ENCODE measurements at places on chromosomes 3 and 15. TPM values are rescaled to one million over a fixed set of nuclear protein-coding genes. Genes with fewer than 3 reads are reported as not detected.

GRCh38 chr3:49163609-49164008 is 2.5 kb downstream of the CCDC71 start:
- DNase-seq: no peak

GRCh38 chr15:79615754-79616153 is 183.6 kb downstream of the MINAR1 start:
- DNase-seq: no peak

DNA sequence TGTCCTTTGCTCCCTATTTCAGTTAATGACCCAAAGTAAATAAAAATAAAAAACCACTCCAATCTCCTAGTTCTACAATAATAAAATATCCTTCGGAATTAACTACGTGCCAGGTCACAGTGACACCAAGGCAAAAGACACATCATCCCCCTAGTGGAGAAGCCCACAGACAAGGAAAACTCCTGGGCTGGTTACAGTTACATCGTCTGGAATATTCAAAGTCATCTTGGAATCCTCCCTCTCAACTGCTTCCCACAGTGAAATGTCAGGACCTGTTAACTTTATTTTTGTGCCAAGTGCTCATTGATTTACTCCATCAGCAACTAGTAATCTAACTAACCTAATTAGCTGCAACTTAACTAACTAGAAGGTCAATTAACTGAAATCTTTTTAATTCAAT is 349.3 kb downstream of the MAGI1 start:
- no peak for DNase-seq

- no peak for DNase-seq
Measured at GRCh38 chr15:78322243-78322642, 17.9 kb upstream of the CRABP1 start.

- DNase-seq: no peak
Measured at GRCh38 chr3:112605285-112605684, 35.7 kb downstream of the CCDC80 start.

GRCh38 chr3:73504239-73504638 is 120.5 kb downstream of the PDZRN3 start:
- DNase-seq: no peak

GRCh38 chr15:74036271-74037170 is 42.0 kb downstream of the PML start:
- DNase-seq: peak; percentile 48

DNA sequence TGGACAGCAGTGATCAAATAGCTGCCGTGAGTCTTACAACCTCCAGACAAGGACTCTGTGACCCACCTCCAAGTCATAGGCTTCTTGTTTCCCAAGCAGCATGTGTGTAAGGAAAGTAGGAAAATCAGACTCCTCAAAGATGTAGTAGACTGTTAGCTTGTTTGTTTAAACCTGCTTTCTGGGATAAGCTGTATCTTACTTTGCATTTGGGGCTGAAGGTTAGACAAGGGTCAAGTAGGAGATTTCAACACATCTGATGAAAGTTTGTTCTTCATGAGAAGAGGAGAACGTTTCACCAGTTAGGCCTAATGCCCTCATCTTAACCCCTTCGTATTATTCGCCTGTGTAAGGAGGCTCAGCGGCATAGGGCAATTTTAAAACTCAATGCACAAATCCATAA is 756.4 kb upstream of the NR2F2 start:
- DNase-seq: no peak

GRCh38 chr3:123559040-123559861 is 25.6 kb downstream of the HACD2 start:
- peak; percentile 47 for DNase-seq

DNA sequence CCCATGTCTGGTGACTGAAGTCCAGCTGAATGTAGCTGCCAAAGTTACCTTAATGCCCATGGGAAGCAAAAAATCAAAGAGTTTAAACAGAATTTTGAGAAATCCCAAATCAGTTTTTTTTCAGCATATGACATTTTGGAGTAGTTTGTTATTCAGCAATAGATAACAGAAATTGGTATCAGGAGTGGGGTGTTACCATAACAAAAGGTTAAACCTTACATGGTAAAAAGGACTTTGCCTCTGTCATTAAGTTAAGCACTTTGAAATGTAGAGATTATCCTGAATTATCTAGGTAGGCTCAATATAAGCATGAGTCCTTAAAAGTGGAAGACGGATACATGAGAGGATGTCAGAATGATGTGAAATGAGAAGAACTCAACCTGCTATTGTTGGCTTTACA is 32.1 kb downstream of the DTWD1 start:
- no peak for DNase-seq

GRCh38 chr3:138717348-138717747 is 108.8 kb downstream of the FAIM start:
- no peak for DNase-seq

- no peak for DNase-seq
Measured at GRCh38 chr15:70768257-70768883, 5.0 kb upstream of the UACA start.

GRCh38 chr3:149221783-149222517 is at the start of gene CP:
Gene CP (minus strand): TSS chr3:149221829. CDS start chr3:149221792, 37 bp downstream.
- DNase-seq: peak; percentile 96

- DNase-seq: peak; percentile 45
Measured at GRCh38 chr15:76840830-76841460, 64.2 kb downstream of the SCAPER start.

DNA sequence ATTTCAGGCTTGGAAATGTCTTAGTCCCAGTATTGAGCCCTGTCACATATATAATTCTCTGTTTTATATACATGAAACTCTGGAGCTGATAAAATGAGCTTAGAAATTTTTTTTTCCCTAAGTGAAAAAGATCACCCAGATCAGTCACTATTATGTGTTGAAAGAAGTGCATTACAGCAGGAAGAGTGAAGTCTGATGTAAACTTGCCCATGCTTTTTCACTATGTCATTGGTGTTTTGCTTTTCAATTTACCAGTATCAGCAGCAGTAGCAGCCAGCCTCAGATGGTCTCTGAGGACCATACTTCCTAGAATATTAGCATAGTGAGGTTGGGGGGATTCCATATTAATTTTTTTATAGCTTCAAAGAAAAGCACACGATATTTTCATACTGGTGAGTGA is 255.6 kb upstream of the KCNH8 start:
- DNase-seq: no peak

DNA sequence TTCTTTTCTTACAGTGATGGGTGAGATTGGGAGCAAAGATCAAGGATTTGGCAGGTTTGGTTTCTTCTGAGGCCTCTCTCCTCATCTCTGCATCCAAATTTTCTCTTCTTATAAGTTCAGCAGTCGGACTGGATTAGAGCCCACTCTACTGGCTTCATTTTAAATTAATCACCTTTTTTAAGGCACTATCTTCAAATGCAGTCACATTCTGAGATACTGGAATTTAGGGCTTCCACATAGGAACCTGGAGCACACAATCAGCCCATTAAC is 56.5 kb upstream of the PLSCR4 start:
- DNase-seq: no peak

- DNase-seq: no peak
Measured at GRCh38 chr3:120451272-120451761, 525 bp upstream of the FSTL1 start.

SMCO1 gene
- total RNA-seq: not detected

CLDN18 gene
- total RNA-seq: not detected

TSC22D2 gene
- 28.4 TPM for total RNA-seq

WDR72 gene
- total RNA-seq: 11.8 TPM

AGBL1 gene
- not detected for total RNA-seq

Measured in renal cortical epithelial cell (primary cell).